ENCODE measurements at places on chromosomes 4 and X.

GRCh38 chr4:52560844-52561280 is 98.2 kb downstream of the USP46 start:
- DNase-seq, result peak; percentile 74

GRCh38 chr4:14719053-14719452 is 283.2 kb upstream of the CPEB2 start:
- peak; percentile 72 for DNase-seq

GRCh38 chr4:179855469-179855868 is 2387.7 kb upstream of the TENM3 start:
- no peak for DNase-seq

- no peak for DNase-seq
These were observed 60.2 kb upstream of the CLDN34 start for GRCh38 chrX:9906919-9907318.

- peak; percentile 47 for DNase-seq
These were observed 42.8 kb downstream of the IL21 start for GRCh38 chr4:122577808-122578781.

DNA sequence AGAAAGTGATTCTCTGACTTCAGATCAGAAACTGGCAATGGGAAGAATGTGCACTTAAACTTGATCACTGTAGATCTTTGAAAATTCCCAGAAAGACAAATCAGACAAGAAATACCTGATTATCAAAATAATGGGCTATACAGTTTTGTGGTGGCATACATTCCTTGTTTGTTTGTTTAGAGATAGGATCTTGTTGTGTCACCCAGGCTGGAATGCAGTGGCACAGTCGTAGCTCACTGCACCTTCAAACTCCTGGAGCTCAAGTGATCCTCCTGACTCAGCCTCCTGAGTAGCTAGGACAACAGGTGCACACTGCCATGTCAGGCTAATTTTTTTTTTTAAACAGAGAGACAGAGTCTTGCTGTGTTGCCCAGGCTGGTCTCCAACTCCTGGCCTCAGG is 81.0 kb upstream of the SPRY1 start:
- DNase-seq, result no peak

DNA sequence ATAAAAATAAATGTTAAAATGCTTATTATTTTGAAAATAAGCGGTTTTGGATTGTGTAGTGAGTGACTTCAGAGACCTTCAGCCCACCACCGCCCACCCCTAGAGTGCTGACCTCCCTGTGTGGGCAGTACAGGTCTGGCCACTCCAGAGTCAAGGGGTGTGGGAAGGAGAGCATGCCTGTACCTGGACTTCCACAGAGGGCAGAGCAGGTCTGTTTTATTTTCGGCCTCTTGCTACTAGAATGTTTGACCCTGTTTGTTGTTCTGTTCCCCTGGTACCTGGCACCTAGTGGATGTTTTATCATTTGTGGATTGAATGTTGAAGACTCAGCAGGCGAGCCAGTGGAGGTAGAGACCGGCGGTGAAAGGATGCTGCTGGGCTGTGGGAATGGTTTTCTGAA is 14.3 kb downstream of the PIGG start:
- no peak for DNase-seq

GRCh38 chr4:40197879-40198689 is 1.3 kb downstream of the RHOH start:
- DNase-seq, result no peak

DNA sequence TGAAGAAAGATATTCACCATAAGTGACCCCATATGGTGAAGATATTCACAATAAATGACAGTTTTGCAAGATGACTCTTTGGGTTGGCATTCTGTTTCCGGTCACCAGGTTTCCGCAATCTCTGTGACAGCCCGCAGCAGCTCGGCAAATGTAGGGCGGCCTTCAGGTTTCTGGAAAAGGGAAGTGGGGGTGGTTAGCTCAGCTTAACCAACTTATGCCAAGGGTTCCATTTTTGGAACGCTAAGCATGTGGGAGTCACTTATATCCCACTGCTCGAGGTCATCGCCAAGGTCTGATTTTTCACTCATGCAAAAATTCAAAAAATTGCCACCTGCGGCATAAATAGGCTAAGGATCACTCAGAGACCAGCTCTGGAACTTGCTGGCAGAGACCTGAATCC is 51.0 kb downstream of the NIPAL1 start:
- no peak for DNase-seq

DNA sequence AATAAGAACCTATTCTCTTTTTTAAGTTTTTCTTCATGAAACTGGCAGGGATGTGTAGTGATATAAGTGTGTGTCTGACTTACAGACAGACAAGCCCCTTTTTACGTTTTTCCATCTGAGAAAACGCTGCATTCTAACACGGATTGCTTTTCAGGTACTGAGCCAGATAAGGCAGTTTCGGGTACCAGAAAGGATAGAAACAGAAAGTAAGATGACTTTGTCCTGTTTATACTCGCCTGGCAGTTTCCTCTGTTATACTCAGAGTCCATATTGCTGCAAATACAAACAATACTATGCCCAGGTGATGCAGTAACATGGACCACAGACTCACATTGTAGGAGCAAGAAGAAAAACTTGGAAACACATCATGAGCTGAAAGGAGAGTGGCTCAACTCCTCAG is 2320.6 kb upstream of the AGA start:
- no peak for DNase-seq

GRCh38 chr4:40292313-40292759 is 42.8 kb upstream of the CHRNA9 start:
- peak; percentile 5 for DNase-seq

All from brain microvascular endothelial cell (primary cell).